Ureter (tissue), 1 donor: ENCODE measurements at places on chromosomes 7 and 10. TPM values are rescaled to one million over a fixed set of nuclear protein-coding genes. Genes with fewer than 3 reads are reported as not detected.

GRCh38 chr7:67429735-67430134 is 433.1 kb downstream of the TYW1 start:
- DNase-seq, result no peak

DNA sequence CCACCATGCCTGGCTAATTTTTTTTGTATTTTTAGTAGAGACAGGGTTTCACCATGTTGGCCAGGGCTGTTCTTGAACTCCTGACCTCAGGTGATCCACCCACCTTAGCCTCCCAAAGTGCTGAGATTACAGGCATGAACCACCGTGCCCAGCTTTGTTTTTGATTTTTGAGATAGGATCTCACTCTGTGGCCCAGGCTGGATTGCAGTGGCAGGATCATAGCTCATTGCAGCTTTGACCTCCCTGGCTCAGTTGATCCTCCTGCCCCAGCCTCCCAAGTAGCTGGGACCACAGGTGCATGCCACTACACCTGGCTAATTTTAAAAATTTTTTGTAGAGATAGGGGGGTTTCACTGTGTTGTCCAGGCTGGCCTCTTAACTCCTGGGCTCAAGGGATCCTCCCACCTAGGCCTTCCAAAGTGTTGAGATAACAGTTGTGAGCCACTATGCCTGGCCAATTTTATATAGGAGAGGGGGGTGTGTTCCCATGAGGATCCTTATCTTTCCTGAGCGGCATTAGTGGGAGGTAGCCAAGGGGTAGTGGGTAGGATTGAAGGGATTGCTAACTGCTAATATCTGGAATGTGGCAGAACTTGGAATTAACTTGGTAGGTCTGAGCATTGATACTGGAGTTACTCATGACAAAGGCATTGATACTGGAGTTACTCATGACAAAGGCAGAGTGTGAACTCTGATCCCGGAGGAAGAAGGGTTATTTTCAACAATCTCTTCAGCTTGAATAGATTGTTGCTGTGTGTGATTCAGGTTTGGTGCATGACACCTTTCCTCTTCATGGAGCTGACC is 1.0 kb upstream of the NOLC1 start:
- DNase-seq, result no peak

- no peak for DNase-seq
These were observed 29.0 kb upstream of the GNA12 start for GRCh38 chr7:2873146-2873545.

DNA sequence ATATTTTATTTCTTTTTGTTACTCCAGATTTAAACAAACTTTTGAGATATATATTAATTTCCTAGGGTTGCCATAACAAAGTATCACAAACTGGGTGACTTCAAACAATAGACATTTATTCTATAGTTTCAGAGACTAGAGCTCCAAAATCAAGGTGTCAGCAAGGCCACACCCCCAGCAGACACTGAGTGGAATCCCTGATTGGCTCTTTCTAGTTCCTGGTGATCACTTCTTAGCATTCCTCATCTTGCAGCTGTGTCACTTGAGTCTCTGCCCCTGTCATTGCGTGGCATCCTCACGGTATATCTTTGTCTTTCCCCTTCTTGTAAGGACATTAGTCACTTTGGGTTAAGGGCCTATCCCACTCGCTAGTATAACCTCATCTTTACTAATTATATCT is 7.6 kb upstream of the SLC26A3 start:
- no peak for DNase-seq

DNA sequence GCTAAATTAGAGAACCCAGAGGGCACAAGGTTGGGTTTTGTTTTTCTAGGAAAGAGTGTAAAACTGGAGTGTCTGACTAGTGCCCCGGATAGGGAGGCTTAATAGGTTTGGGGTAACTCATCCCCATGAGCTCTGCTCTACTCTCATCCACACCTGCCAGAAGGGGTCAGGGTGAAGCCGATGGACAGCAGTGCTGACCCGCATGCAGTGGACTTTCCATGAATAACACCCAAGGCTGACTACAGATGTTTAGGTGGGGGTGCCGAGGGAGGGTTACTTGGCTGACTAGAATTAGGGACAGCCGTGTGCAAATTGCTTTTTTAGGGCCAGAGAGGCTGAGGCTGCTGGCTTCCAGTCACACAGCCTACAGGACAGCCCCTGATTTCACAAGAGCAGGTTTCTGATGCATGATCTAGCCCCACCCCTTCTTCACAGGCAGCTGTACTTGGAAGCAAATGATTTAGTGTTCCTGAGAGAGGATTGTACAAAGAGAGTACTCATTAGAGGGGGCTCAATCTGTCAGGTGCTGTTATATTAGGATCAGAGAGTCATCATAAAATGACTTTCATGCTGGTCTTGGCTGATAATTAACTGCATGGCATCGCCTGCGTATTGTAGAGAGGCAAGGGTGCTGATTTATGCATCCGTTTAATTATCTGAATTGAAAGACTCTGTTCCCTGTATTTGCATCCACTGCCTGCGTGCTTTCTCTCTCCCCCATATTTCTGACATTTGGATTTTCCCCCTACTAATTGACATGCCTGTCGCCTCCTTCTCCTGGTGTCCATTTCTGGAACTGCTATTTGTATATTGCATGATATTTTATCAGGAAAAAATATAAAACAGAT is 9.5 kb downstream of the INHBA start:
- DNase-seq, result no peak

- DNase-seq, result no peak
These were observed 22.1 kb downstream of the HSPA12A start for GRCh38 chr10:116720241-116720643.

DNA sequence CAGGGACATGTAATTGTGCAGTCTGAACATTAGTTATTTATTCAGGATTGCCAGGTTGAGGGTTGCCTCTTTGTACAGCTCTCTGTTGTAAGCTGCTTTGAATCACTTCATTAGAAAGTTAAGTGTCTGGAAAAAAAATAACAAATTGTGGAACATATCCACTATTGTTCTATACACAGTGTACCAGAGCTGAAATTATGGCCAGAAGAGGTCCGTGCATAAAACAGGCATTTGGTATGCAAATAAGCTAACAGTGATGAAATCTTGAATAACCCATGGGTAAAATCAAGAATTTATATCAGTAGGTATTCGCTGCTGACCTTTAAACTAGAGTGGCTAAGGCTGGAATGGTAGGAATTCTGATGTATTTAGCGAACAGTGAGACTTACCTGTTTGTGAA is 152.1 kb downstream of the LHFPL3 start:
- DNase-seq, result no peak

- DNase-seq, result no peak
These were observed 6.2 kb downstream of the CPED1 start for GRCh38 chr7:120994512-120995410.

GRCh38 chr7:72268796-72269195 is 143.3 kb downstream of the CALN1 start:
- no peak for DNase-seq

AKR1D1 gene
- total RNA-seq, result not detected

PON1 gene
- total RNA-seq, result not detected

SPDYE2B gene
- not detected for total RNA-seq

HOXA1 gene
- 18.8 TPM for total RNA-seq

GRCh38 chr7:83451501-83452045 is 197.4 kb downstream of the SEMA3E start:
- no peak for DNase-seq

KCNIP2 gene
- total RNA-seq, result 5.7 TPM

DUSP5 gene
- total RNA-seq, result 14.3 TPM

GRCh38 chr7:135164357-135165061 is 6.0 kb downstream of the CYREN start:
- no peak for DNase-seq

WNT16 gene
- 0.10 TPM for total RNA-seq

- no peak for DNase-seq
These were observed 346.6 kb downstream of the IPMK start for GRCh38 chr10:57921140-57921539.

DNA sequence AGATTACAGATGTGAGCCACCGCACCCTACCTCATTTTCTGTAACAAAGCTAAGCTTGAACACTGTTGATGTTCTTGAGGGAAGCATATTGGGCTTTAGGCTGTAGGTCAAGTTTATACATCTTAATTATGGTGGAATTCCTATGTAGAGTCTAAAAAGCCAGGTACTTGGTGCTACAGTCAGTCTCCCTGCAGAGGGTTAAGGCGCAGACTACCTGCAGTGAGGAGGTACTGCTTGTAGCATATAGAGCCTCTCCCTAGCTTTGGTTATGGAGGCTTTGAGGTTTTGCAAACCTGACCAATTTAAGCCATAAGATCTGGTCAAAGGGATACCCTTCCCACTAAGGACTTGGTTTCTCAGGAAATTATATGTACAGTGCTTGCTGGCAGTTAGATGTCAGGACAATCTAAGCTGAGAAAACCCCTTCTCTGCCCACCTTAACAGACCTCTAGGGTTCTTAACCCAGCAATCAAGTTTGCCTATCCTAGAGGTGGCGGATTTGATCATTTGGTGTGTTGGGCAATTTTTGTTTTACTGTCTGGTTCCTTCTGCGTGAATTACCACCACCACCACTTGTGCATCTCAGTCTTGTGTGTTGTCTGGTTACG is 6.0 kb downstream of the PPIA start:
- DNase-seq, result no peak

DNA sequence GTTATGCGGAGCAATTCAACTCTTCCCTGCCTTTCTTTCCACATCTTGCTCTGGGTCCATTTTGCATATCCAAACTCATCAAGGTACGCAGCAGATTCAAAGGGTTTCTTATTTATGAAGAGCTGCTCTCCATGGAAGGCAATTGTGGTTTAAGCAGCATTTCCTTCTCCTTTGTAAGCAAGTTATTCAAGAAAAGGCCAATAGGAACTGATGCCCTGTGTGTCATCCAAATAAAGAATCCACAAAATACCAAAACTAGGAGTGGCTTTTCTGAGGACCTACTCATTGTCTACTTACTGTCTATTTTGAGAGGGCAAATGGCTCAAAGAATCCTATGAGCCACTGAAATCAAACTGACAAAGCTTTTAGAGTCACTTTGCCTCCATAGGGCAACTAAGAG is 253.1 kb downstream of the PTEN start:
- DNase-seq, result no peak

DNA sequence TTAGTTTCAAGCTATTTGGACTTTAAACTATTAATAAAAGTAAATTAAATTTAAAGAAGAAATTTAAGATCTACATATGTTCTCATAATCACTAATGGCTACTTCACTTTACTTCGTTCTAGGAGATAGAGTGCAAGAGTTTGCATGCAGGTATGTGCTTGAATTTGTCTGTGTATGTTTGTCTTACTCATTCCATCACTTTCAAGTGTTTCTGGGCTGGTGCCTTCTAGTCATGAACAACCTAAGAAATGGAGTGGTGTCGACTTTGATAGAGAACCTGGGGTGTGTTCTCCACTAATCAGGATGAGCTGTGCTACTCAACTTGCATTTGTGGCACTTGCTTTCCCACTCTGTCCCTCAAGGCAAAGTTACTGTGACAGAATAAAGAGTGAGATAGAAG is 169.9 kb downstream of the KCND2 start:
- no peak for DNase-seq

DNA sequence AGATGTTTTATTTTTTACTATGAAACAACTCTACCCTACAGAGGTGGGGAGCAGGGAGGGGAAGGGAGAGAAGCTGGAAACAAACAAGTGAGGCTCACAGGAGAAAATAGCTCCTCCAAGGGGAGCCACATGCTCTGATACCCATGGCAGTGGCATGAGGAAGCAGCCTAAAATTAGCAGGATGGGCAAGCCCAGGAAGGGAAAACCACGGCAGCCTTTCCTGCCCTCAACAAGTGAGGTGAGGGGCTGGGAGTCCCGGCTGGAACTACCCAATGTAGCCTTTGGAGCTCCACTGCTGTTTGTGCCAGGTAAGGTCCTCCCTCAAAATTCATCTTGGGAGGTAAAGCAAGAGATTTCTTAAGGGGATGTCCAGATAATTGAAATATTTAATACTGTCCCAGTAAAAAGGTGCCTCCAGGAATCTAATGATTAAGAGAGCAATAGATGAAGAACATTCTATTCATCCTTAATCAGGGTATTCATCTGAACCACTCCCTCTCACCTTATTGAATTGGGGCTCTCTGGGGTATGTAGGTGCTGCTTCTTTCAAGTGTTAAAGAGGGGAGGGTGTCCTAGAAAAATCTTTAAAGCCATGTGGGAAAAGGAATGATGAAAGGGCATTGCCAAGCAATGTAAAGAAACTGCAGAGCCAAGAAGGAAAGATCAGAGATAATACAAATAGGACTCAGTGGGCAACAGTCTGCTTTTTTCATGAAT is 12.8 kb upstream of the HERC4 start:
- DNase-seq, result no peak

DNAJC12 gene
- total RNA-seq, result 1.8 TPM

- DNase-seq, result no peak
These were observed 959 bp downstream of the PVRIG start for GRCh38 chr7:100220586-100221230.

DNA sequence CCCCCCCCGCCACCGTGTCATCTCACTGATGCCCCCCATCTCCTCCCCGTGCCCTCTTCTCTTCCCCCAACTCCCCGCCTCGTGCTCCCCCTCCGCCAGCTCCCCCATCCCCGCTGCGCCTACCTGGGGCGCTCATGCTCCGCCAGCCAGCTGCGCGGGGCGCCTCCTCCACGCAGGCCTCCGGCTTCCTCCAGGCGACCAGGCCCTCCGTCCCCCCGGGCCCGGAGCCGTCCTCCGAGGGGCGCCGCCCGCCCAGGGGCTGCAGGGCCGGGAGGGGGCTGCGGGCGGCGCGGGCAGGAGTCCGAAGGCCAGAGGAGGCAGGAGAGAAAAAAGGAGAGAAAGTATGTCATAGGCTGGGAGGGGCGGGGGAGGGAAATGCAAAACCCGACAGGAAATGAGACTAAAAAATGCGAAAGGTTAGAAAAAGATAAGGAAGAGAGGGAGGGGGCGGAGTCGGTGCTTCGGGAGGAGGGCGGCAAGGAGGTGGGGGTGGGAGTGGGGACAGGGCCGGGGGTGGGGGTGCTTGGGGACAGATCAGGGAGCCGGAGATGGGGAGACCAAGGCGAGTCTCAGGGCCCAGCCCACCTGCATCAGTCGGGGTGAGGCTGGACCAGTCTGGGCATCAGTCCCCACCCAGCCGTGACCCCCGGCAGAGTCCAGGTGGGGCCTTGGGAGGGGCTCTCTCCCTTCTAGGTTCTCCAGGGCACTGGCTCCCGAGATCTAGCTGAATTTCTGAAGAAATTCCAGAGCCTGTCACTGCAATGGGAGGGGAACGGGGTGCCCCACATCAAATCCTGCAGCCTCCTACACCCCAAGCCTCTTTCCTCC is at the start of gene CARD11:
CARD11 (minus strand) TSS at position 324 of the 828 bp plus-strand sequence. CDS start 85,361 bp downstream, outside the sequence.
- no peak for DNase-seq

DNA sequence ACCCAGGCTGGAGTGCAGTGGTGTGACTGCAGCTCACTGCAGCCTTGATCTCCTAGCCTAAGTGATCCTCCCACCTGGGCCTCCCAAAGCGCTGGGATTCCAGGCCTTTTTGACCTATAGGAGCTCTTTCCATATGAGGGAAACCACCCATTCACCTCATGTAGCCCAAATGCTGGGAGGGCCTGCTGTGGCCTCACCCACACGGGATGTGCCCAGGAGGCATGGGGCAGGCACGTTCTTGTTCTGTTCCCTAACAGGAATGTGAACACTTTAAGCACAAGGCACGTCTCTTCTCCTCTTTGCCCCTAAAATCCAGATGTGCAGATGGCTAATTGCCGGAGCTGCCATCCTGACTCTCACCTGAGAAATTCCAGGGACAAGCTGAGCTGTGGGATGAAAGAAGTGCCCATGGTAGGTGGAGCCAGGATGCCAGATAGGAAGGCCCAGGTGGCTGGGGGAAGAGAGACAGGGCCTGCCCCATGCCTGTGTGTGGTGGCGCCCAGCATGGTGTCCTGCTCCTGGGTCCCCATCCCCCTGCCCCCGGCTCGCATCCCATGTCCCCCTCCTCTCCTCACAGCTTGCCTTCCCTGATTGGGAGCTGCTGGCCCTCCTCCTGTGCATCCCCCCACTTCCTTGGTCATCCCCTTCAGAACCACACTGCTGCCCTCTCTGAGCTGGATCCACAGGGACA is 17.3 kb downstream of the CAMK2B start:
- DNase-seq, result peak; percentile 42

NAT16 gene
- total RNA-seq, result not detected
